Stimulated activated CD4-positive, alpha-beta T cell treated with anti-CD3 and anti-CD28 coated beads, Interleukin-1b, Interleukin-23, amount 100 ng/mL, for 24 hours (primary cell): ENCODE measurements at places on chromosomes 7 and 10.

DNA sequence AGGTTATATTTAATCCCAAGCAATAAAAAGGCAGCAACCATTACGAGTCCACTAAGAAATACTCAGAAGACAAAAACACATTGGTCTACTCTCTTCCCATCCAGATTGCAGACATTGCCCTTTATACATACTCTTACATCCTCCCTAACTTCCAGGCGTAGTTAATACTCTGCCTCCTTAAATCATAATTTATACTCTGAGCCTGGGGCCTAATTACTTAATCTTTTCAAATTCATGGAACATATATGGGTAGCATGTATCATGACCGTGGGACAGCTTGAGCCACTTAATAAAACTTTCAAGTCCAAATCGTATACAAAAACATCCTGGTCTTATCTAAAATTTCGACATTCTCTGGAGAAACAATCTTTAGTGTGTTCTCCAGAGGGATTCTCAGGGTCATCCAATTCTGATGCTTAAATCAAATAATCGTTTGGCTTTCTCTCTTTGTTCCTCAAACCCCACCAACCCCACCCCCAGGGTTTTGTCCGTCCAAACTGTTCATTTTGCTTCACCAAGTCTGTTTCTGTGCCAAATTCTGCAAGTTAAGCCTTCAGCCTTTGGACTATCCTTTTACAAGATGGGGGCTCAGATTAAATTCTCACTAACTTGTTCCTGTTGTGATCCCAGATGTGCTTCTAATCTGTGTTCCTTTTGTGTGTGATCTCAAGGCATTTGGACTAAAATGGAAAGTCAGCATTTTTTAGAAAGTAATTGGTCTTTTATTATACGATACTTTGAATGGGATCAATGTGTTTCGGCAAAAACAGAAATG, 86.4 kb downstream of the ADAM12 start:
- no peak for DNase-seq

GRCh38 chr10:92790440-92790839, 57.9 kb upstream of the EXOC6 start:
- DNase-seq, result no peak

DNA sequence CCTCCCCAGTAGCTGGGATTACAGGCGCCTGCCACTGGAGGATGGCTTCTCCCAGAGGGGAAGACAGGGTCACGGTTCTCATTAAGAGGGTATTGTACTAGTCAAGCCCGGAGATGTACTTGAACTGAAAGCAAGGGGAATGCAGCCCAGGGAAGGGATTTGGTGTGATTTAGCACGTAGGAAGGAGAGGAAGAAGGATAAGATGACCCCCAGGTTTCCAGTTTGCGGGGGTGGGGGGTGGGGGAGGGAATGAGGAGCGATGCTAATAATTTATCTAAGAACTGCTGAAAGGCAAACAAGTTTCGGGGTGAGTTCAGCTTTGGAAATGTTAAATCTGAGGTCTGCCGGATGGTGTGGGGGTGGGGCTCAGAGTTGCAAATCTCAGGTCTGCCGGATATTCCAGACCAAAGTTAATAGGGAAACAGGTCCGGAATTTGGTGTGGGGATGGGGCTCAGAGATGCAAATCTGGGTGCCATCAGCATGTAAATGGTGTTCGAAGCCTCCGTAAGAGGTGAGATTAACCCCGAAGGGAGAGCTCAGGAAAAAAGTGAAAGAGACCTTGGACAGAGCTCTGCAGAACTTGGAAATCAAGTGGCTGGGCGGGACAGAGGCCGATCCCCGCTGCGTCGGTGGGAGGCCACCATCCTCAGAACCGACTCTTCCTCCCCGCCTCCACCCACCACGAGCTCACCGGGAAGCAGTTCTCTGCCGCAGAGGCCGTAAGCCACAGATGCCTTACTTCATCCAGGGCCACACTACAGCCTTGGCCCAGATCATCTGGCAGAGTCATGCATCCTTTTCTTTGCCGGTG, 1.6 kb upstream of the SEPHS1 start:
- DNase-seq, result no peak

DNA sequence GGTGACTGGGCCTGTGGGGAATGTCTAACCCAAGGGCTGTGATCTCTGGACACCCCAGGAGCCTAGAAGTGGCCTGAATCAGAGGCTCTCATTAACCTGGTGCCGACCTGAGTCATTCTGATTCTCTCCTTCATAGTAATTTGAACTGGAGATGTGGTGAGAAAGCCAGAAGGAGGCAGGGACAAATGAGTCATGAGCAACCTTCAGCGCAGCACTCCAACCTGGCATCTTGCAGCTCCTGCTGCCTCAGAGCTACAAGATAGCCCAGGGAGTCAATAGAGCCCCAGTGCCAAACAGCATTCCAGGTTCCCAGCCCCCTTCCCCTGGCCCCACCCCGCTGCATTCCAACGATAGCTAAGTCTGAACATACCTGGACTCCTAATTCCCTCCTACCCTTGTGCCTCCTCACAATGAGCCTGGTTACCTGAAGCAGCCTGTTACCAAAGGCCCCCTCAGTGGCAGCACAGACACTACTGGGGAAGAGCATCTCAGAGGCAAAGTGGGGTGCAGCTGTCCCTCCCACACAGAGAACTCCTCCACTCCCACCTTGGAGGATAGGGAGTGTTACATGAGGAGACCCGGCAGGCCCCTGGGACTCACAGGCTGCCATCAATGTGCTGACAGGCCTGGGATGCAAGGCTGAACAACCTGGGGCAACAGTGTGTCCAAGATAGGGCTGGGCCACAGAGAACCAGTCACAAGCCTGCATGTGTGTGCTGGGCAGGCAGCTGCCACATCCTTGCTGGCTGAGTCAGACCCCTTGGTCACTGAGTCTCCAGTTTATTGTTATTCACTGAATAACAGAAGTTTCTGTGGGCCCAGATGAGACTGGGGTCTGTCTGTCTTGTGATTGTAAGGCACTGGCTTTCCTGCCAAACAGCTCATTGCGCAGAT, 76.8 kb upstream of the LEP start:
- DNase-seq, result no peak

DNA sequence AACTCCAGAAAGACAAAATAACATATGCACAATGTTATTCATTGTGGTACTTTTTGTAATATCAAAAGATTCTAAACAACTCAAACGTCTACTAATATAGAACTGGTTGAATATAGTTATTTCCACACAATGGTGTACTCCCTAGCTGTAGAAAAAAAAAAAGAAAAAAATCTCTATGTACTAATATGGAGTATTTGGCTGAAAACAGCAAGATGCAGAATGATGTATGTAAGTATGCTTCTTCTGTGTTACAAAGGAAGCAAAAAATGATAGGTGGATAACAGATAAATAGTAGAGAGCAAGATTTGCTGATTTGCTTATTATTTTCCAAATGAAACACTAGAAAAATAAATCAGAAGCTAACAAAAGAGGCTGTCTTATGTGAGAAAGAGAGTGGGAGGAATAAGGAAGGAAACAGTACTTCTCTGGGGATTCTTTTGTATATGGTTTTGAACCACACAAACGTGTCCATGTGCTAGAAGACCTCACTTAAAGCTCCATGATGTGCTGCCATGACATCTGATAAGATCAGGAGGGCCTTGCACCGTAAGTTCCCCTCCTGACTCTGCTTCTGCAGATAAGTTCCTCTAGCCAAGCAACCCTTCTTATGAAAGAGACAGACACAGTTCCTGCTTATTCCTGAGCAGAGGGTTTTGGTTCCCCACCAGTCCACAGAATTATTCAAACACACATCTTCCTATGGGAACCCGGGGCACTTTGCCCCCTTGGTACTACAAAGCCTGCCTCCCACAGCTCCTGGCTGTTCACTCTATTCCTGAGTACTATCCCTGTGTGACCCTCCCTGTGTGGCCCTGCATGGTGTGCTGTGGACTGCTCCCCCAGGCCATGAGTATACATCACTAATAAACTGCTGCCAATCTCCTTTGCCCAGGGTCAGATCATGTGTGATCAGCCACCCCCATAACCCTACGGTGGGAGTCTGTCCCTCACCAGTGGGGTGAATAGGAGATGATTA, 159.1 kb downstream of the CCDC71L start:
- no peak for DNase-seq

DNA sequence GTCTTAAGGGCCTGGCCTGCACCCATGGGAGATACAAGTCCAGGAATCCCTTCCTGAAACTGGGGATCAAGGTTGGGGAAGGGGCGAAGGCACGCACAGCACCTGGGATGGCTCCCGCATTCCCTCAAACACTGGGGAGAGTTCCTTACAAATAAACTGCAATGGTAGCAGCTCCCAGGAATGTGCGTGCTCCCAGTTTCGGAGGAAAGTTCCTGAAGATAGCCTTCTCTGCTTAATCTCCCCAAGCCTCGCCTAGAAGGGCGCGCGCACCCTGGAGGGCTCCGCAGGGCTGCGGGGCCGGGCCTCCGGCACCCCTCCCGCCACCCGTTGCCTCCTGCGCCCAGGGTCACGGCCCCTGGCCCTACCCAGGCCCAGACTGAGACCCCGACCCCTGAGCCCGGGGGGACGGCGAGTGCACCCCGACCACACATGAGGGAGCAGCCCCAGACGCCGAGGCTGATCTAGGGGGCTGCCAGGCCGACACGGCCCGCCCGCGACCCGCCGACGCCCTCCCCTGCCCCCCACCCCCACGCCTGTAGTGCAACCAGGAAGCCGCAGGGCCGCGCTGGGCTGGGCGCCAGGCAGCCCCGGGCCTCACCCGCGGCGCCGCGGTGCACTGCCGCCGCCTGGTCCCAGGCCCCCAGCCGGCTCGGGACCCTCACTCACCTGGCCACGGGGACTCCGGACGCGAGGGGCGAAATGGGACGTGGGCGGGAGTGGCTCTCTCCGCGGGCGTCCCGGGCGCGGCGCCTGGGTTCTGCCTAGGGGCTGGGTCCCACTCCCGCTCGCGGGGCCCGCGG, 460 bp downstream of the ANXA11 start:
- no peak for DNase-seq

DNA sequence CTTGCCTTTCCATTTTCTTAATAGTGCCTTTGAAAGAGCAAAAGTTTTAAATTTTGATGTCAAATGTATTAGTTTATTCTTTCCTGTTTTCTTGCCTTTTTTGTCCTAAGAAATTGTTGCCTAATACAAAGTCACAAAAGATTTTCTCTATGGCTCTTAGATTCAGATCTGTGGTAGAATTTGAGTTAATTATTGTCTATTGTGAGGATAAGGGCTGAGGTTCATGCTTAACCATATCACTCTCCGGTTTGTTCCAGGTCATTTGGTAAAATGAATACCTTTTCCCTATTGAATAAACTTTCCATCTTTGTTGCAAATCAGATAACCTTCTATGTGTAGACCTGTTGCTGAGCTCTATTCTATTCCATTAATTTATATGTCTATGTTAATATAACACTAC, 96.0 kb downstream of the NOD1 start:
- DNase-seq, result no peak
